ENCODE measurements at places on chromosomes 16 and 17.

DNA sequence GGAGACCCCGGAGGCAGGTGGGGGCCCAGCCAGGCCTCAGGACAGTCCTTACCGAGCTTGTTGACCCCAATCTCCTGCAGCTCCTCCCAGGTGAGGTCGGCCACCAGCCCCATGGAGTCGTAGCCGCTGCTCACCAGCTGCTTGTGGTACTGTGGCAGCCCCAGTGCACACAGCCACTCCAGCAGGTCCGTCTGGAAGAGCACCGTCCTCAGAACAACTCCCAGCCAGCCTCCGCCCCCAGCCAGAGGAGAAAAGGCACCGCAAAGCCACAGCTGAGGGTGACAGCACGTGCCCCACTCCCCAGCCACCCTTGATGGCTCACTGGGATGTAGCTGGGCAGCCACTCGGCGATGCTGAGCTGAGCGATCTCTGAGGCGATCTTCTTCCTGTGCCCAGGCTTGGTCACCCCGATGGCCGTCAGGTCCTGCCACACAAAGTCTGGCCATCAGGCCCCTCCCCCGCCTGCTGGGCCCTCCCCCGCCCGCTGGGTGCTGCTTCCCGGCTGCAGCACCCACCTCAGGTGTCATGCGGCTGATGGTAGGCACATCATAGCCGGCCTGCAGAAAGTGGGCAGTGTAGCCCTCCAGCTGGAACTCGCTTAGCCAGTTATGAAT lies 11.9 kb downstream of the CASKIN2 start:
- DNase-seq: no peak

DNA sequence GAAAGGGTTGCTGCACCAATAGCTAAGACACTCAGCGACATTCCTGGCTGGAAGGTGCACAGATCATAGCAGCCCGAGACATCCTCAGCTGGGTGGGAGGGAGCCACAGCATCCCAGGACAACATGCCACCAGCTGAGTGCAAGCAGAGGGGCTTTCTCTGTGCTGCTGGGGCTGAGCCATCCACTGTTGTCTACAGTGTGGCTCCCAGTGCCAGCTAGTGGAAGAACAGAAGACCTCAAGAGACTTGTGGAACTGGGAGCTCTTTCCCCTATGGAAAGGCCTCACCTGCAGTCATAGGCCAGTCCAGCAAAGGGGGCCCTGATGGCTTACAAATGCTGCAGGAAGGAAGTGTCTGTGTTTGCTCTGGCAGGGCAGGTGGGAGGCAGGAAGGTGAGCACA lies 131.0 kb downstream of the C16orf78 start:
- no peak for DNase-seq

GRCh38 chr17:48486557-48486956 lies 44.3 kb downstream of the HOXB1 start:
- no peak for DNase-seq

GRCh38 chr17:73639932-73640331 lies 4.3 kb downstream of the SDK2 start:
- DNase-seq: no peak

GRCh38 chr17:47622180-47622549 lies 27.6 kb upstream of the KPNB1 start:
- DNase-seq: no peak

DNA sequence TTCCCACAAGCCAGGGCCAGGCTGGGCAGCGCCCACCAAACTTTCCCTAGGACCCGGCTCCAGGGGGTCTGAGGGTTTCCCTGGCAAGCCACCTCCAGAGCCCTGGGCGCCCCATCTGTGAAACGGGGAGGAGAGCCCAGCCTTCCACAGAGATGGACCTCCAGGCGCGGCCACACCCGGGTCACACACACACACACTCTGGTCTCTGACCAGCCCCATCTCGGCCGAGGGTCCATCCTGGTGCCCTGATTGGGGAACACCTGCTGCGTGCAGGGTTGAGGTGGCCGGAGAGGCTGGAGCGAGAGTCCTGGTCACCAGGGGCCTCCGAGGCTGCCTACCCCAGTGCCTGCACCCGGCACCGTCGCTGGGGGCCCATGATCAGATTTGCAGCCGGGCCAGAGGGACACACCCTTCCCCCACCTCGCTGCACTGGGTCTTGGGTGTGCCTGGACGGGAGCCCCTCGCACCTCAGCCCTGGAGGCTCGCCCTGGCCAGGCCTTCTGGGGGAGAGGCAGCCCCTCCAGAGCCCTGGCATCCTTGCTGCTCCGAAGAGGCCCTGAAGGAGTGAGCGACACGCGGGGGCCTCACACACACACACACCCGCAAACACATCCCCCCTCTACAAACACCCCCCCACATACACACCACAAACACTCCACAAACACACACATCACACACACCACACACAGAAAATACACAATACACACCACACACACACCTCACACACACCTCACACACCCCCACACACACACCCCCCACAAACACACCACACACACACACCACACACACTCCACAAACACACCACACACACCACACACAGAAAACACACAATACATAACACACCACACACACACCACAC lies 29.7 kb downstream of the SLC25A10 start:
- DNase-seq: no peak

- no peak for DNase-seq
Observed at GRCh38 chr17:58560511-58560910, 46.1 kb upstream of the MTMR4 start.

GRCh38 chr16:19142939-19143598 lies 25.0 kb upstream of the SYT17 start:
- DNase-seq: no peak

DNA sequence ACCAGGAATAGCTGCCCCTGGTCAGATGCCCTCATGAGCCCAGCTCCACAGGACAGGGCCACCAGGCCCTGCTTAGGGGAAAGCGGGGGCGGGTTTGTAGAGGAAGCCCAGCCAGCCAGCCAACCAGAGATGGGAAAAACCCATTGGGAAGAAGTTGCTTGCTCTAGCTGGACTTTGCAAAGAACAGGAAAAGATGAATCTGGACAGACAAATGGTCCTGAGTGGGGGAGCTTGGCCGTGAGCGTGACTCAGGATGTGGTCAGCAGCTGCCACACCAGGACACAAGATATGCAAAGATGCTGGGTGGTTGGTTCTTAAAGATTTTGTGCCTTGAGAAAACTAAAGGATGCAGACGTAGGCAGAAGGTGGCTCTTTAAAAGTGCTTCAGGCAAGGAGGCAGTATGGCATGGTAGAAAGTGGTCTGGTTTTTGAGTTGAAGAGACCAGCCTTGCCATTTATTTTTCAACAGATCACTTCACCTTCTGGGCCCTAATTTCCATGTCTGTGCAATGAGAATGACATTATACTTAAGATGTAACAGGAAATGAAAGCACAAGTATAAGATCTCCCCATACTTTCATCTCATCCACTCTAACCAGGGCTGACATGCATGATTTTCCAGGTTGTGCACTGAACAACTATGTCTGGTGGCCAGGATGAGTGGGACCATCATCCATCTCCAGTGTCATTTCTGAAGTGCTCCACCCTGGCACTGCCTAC lies 27.8 kb upstream of the HEATR6 start:
- no peak for DNase-seq

DNA sequence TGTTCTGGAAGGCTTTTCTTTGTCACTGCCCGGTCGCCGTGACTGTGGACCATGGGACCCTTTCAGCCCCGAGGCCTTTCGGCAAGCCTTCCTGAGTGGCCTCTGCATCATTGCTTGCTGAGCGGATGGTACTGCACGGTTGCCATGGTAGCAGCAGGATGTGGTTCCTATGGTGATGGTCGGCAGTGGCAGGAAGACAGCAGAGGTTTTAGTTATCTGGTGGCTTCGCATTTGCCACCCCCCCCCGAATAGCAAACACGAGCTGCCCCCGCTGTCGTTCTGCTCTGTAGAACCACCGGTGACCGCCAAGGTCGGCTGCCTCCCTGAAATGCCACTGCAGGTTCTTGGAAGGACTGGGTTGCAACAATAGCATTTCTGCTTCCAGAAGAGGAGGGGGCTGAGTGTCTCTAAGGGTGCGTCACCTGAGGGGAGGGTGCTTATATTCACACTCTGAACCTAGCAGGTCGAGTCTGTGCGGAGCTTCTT lies 76.6 kb downstream of the CMIP start:
- DNase-seq: peak; percentile 62

GRCh38 chr16:15539197-15539596 lies 103.8 kb downstream of the MARF1 start:
- DNase-seq: no peak

DNA sequence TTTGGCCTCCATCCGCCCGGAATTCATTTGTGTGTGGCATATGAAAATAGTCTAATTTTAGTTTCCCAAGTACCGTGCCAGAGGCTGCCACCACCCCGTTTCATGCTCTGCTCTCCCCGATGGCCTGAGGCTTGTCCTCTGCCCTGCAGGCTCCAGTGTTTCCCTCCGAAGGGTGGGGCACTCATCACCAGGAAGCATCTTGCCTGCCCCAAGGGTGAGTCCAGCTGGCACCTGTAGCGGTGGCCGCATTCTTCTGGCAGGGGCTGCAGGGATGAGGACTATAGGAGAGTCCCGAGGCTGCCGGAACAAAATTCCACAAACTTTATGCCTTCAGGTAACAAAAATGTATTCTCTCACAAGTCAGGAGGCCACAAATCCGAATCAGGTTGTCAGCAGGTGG lies 23.1 kb upstream of the CMIP start:
- DNase-seq: no peak

DNA sequence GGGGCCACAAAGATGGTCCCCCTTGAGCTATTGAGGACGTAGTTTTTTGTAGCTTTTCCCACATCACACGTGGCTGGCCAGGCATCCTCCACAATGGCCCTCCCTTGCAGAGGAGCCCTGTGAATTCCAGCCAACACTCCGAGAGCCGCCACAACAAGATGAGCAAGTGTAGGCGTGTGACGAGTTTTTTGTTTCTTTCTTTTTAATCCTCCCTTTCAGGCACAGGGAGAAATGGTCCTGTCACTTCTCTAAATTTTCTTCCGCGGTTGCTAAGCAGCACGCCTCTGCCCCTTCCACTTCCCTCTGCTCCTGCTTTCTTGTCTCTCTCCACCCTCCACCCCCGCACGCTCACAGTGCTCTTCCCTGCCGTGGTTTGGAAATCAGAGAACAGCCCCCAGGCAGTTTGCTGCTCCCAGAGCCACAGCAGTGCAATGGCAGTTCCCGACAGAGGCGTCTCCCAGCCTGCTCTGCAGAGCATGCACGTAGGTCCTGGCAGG lies 68.0 kb upstream of the MRTFB start:
- no peak for DNase-seq

DNA sequence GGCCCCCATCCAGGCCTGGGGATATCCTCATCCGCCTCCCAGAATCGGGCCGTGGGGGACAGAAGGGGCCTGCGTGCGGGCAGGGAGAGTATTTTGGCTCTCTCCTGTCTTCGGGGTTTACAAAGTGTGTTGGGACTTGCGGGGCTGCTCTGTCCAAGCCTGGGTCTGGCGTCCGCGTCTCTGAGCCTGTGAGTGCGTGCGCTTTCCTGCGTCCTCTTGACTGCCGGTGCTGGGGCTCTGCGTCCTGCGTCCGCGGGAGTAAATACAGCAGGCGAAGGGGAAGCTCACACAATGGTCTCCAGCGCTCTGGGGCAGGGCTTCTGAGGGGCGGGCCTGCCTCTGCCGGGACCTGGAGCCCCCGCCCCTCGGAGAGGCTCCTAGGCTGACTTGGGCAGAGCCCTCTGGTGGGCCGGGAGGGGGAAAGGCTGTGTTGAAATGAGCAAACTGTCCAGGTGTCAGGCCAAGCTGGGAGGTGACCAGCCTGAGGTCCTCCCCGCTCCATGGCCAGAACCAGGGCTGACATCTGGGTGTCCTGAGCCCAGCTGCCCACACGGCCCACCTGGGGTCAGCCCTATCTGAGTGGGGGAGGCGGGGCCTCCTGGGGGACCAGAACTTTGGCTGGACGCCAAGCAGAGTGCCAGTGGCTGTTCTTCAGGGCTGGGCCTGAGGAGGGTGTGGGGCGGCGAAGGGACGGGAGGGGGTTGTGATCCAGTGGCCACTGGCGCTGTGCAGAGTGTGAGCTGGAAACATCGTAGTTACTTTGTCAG lies 233.6 kb downstream of the SEC14L1 start:
- DNase-seq: peak; percentile 80

GRCh38 chr17:57911834-57912673 lies 43.2 kb downstream of the CUEDC1 start:
- no peak for DNase-seq

DNA sequence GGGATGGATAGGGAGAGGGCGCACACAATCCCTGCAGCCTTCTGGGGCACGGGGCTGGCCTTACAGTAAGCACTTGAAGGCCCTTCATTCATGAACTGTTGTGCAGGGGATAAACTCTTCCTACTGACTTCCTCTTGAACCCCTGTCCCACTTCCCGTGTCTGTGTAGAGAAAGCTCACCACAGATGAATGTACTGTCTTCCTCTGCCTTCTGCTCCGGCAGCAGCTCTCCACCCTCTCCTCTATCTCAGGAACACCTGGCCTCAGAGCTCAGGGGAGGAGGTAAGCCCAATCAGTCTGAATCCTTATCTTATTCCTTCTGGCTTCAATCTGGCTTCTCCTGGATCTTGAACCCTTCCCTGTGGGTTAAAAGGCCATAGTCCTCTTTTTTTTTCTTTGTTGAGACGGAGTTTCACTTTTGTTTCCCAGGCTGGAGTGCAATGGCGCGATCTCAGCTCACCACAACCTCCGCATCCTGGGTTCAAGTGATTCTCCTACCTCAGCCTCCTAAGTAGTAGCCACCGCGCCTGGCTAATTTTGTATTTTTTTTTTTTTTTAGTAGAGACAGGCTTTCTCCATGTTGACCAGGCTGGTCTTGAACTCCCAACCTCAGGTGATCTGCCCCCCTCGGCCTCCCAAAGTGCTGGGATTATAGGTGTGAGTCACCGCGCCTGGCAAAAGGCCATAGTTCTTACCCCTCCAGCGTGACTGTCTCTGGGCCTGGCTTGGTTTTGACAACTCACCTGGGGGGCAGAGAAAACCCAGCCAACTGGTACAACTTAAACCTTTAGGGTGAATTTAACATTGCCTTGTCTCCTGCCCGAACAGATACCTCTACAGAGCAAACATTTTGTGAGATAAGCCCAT lies 7.2 kb upstream of the SLC52A1 start:
- DNase-seq: no peak

DNA sequence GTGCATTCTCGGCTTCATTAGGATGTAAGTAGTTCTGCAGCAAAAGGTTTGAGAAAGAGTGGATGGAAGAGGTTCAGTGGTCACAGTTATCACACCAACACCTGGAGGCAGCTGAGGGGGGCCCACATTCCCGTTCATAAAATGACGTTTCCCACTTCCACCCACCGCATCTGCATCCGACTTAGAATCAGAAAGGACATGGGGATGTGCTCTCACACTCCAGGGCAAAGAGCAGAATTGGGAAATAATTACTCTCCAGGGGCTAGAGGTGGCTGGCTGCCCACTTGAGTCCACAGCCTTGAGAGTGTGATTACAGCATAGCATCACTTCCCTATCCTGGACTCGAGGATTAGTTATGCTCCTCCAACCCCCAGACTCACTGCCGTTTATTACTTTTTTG lies 122.0 kb downstream of the CPPED1 start:
- no peak for DNase-seq

DNA sequence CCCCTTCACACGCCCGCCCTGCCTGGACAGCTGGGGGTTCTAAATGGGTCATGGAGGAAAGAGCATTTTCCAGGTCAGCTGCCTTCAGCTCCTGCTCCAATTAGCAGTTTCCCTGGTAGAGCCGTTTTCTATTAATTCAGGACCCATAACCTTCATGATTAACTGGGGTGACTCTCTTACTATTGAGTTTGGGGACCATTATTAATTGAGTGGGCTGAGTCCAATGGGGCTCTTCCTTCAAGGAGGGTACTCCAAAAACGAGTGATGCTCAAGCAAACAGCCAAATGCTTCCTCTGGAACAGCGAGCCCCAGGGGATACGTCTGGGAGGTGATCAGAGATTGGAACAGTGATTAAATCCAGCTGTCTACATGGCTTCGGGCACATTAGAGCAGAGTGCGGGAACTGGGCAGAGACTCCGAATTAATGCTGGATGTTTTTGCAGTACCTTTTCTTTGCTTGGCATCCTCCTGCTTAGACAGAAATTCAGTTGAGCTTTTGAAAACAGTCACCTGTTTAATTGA lies 68.1 kb upstream of the CACNG3 start:
- DNase-seq: no peak
